ENCODE measurements at places on chromosomes 6 and 20.

GRCh38 chr20:40433341-40433861 lies 255.6 kb downstream of the MAFB start:
- DNase-seq, result no peak

- DNase-seq, result no peak
These were observed 275.1 kb downstream of the GRIK2 start for GRCh38 chr6:101668496-101669030.

DNA sequence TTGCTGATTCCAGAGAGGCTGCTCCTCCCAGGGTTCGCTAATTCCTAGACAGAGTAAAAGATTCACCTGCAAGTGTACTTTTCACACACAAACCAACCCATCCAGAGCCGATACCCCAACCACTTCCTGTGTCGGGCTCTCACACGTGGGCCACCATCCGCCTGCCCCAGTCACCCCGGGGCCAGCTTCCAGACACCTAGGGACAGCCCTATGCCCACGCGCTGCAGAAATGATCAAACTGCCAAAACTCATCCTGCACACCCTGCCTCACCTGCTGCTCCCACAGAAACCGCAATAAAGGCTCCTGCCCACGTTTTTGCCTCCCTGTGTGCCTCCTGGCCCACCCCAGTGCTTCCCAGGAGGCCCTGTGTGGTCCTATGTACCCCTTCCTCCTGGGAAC lies 59.5 kb downstream of the PSMG4 start:
- peak; percentile 67 for DNase-seq

DNA sequence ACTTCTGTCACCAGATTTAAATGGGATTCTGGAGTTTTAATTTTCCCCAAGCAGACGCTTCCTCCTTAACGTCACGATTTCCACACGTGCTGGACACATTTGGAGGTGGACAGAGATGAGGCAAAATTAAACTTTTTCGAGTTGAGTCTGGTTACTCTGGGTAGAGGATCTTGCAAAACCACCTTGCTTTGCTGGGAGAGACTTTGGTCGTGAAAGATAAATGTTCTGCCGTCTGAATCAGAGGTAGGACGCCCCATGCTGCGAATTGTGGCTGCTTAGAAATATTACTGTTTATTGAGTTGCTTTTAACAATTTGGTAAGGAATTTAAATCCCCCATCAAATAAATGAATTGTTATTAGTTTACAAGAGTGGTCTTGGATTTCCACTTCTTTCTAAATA lies 46.8 kb downstream of the CTCFL start:
- DNase-seq, result no peak

All from activated CD4-positive, alpha-beta T cell treated with anti-CD3 and anti-CD28 coated beads, Interleukin-2, amount 10 ng/mL, durations not matched to agents 24 days and 14 days (primary cell).